B cell (primary cell): ENCODE measurements at places on chromosomes 5 and 9.

- DNase-seq: no peak
Observed at GRCh38 chr5:149422366-149423048, 43.4 kb upstream of the IL17B start.

DNA sequence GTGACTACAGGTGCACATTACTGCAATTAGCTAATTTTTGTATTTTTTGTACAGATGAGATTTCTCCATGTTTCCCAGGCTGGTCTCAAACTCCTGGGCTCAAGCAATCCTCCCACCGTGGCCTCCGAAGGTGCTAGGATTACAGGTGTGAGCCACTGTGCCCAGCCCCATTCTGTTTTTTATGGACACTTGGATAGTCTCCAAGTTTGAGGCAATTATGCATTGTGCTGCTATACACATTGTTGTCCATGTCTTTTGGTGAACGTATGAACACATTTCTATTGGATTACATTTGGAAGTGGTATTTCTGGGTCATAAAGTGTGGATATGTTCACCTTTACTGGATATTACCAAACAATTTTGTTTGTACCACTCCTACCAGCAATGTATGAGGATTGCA, 22.4 kb upstream of the PLPP1 start:
- no peak for DNase-seq

DNA sequence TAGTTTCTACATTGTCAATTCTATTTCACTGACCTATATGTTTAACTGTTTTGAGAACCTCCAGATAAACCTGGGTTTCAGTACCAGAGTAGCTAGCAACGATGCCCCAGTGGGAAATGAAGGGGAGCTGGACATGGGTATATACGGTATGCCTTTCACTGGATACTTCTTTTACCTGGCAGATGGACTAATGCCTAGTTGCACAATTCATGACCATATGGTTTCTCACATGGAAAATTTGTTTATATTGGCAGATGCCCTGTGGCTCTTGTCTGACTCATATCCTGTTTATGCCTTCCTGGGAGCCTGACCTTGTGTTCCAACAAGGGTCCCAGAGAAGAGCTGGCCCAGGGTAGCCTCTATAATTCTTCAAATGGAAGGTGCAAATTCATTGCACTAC, 144.1 kb downstream of the MAT2B start:
- DNase-seq: no peak

DNA sequence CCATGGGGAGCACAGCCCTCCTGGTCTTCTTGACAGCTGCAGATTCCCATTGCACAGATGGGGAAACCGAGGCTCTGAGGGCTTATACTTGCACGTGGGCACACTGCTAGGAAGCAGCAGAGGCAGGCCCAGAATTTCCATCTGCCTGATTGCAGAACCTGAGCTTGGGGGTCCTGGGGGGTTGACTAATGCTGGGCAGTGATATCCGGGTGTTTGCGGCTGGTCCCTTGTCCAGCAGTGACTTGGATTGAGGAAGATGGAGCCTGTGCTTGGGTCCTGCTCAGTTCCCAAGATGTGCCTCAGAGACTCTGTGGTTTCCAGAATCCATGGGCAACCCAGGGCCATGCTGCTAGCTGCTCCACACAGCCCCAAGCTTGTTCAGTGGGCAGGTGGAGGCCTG, 91.2 kb downstream of the PHF2 start:
- DNase-seq: no peak
